ENCODE measurements at places on chromosomes 12 and 14. TPM values are rescaled to one million over a fixed set of nuclear protein-coding genes. Genes with fewer than 3 reads are reported as not detected.

ANO4 gene
- 2.9 TPM for total RNA-seq

KRT86 gene
- 0.15 TPM for total RNA-seq

GRCh38 chr14:60926002-60926401 is 54.9 kb downstream of the TRMT5 start:
- DNase-seq, result no peak

DNA sequence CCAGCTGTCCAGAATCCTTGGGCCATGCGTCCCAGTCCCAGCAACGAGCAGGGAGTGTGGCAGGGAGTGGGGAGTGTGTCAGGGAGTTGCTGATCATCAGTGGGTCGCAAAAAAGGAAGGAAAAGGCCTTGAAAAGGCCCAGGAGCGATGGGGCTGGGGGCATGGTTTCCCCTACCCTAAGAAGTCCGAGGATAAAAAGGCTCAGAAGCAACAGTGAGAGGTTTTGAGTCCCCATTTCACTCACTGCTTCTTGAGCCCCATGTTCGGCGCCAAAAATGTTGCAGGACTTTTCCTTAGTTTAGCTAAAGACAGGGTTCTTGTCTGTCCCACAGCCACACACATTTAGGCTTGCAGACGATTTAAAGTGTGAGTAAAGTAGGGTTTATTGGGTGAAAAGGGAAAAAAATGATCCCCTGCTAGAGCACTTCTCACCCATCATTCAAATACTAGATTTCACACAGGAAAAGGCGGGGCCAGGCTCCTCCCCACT is 189.5 kb downstream of the KCNC2 start:
- no peak for DNase-seq

DNA sequence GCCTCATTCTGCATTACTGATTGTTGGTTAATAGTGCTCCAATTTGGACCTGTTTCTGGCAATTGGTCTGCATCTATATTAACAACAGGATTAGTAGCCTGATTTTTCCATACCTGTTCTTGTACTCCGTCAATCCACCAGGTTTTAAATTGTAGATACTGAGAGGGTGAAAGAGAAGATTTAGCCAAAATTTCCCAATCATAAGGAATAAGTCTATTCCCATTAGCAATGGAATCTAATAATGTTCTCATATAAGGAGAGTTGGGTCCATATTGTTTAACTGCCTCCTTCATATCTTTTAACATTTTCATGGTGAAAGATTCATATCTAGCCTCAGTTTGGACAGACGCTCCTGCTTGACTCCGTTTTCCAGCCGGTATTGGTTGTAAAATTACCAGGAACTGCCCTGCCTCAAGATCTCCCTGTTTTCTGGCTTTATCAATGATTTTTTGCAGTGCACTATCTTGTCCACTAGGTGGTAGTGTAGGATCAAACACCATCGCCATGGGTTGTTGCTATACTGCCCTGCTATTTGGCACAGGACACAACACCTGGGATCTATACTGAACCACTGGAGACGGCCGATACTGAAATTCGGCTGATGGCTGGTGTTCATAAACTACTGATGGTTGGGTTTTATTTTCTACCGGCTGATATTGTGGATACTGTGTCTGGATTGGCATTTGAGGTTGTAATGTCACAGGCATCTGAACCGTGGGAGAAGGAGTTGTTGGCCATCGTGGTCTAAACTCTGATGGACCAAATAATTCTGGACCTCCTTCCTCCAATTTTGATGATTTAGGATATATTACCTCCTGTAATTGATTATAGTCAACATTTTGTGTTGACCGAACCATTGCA is 25.2 kb downstream of the DHRS4L2 start:
- no peak for DNase-seq

All from H1 (cell line).